Stomach (tissue), 19 donors: ENCODE measurements at places on chromosomes 6 and 20. TPM values are rescaled to one million over a fixed set of nuclear protein-coding genes. Genes with fewer than 3 reads are reported as not detected.

The BFSP1 gene
- 0.70 TPM for polyA plus RNA-seq

The HACE1 gene
- polyA plus RNA-seq = 4.7 TPM

The CGA gene
- polyA plus RNA-seq = not detected

The MATN4 gene
- 0.30 TPM for polyA plus RNA-seq

The ENPP1 gene
- polyA plus RNA-seq = 2.8 TPM

The CD93 gene
- 3.4 TPM for polyA plus RNA-seq

The BEND3 gene
- 0.95 TPM for polyA plus RNA-seq

The COL9A3 gene
- polyA plus RNA-seq = 3.9 TPM

The PACSIN1 gene
- polyA plus RNA-seq = 0.25 TPM

The FAM210B gene
- polyA plus RNA-seq = 32.5 TPM

The TRAPPC3L gene
- polyA plus RNA-seq = not detected

The MYH7B gene
- polyA plus RNA-seq = 0.60 TPM

The WFDC9 gene
- not detected for polyA plus RNA-seq

The NR2E1 gene
- polyA plus RNA-seq = not detected

The ANKS1A gene
- 7.0 TPM for polyA plus RNA-seq

The PREX1 gene
- polyA plus RNA-seq = 17.4 TPM

The SLC17A3 gene
- not detected for polyA plus RNA-seq

The LTB gene
- polyA plus RNA-seq = 9.0 TPM

The FAXC gene
- polyA plus RNA-seq = 3.1 TPM

The CCN2 gene
- 45.4 TPM for polyA plus RNA-seq

The RIMS4 gene
- polyA plus RNA-seq = 0.55 TPM

The BANF2 gene
- not detected for polyA plus RNA-seq

The MARCKS gene
- 54.2 TPM for polyA plus RNA-seq

The CRISP1 gene
- not detected for polyA plus RNA-seq

The PRIM2 gene
- 4.9 TPM for polyA plus RNA-seq

The ZBTB24 gene
- polyA plus RNA-seq = 3.2 TPM

The POU3F2 gene
- polyA plus RNA-seq = not detected

The OPRL1 gene
- 0.18 TPM for polyA plus RNA-seq

The PLA2G7 gene
- 0.61 TPM for polyA plus RNA-seq

The VGLL2 gene
- not detected for polyA plus RNA-seq

The FOXA2 gene
- 13.3 TPM for polyA plus RNA-seq

The EPPIN gene
- polyA plus RNA-seq = not detected

The KCNB1 gene
- polyA plus RNA-seq = 1.4 TPM

The ULBP2 gene
- polyA plus RNA-seq = 0.31 TPM

The SEL1L2 gene
- polyA plus RNA-seq = not detected

The SEMG2 gene
- polyA plus RNA-seq = not detected

The ARMC2 gene
- polyA plus RNA-seq = 1.7 TPM

The CALHM4 gene
- not detected for polyA plus RNA-seq

The GSTA3 gene
- polyA plus RNA-seq = 2.3 TPM

The OPN5 gene
- polyA plus RNA-seq = 0.19 TPM

The PTK6 gene
- polyA plus RNA-seq = 23.6 TPM

The THBD gene
- polyA plus RNA-seq = 18.2 TPM

The THBS2 gene
- polyA plus RNA-seq = 0.87 TPM

The TRDN gene
- polyA plus RNA-seq = not detected

The MRAP2 gene
- polyA plus RNA-seq = 5.5 TPM

The CFAP61 gene
- not detected for polyA plus RNA-seq

The CPXM1 gene
- 1.2 TPM for polyA plus RNA-seq

The CALHM5 gene
- 0.10 TPM for polyA plus RNA-seq

The SLC2A10 gene
- 10.5 TPM for polyA plus RNA-seq

The HLA-F gene
- 17.2 TPM for polyA plus RNA-seq

The CPNE5 gene
- polyA plus RNA-seq = 2.4 TPM
